ENCODE measurements at places on chromosomes 6 and 20. TPM values are rescaled to one million over a fixed set of nuclear protein-coding genes. Genes with fewer than 3 reads are reported as not detected.

The RAET1L gene
- not detected for total RNA-seq

DNA sequence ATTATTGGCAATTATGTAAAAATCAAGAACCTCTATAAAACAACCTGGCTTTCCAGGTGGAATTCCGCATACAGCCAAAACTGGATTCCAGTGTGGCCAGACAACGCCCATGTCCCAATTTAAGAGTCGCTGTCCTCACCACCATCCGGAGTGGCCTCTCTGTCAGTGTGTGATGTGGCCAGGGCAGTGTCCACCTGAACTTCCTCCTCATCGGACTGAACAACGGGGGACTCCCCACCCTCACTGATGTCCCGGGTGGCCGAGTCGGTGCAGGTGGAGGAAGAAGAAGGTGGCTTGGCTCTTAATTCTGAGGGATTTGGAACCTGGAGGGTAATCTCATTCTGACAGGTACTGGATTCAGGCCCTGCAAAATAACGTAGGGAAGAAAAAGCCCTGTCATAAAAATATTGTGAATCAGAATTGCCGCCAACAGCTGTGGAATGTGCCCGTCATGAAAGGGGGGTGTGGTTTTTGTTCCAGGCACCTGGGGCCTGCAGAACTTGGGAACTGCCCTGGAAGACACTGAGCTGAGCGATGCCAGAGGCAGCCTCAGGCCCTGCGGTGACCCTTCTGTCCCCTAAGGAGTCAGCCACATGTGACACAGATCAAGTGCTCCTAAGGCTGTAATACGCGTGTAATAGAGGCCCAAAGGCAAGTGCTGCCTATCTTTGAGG is 139.8 kb downstream of the DTNBP1 start:
- H3K36me3 ChIP-seq, result peaks cover 70% of the 10 kb centered on the region
- H3K4me3 ChIP-seq, result no peak overlapping the region
- H3K27ac ChIP-seq, result no peak overlapping the region
- no peaks in the 10 kb centered on the region for H3K27me3 ChIP-seq
- no peak for DNase-seq
- no peaks in the 10 kb centered on the region for H3K4me1 ChIP-seq

- no peak for DNase-seq
- H3K4me1 ChIP-seq, result no peaks in the 10 kb centered on the region
- no peaks in the 10 kb centered on the region for H3K27me3 ChIP-seq
- no peak overlapping the region for H3K4me3 ChIP-seq
- H3K27ac ChIP-seq, result no peak overlapping the region
- H3K36me3 ChIP-seq, result no peaks in the 10 kb centered on the region
Observed at GRCh38 chr6:130834482-130835251, 7.5 kb downstream of the SMLR1 start.

- H3K4me1 ChIP-seq, result no peaks in the 10 kb centered on the region
- no peaks in the 10 kb centered on the region for H3K36me3 ChIP-seq
- no peaks in the 10 kb centered on the region for H3K27me3 ChIP-seq
- no peak overlapping the region for H3K4me3 ChIP-seq
Observed at GRCh38 chr6:3723966-3724365, 27.5 kb downstream of the PXDC1 start.

- DNase-seq, result no peak
- H3K36me3 ChIP-seq, result no peaks in the 10 kb centered on the region
- H3K27ac ChIP-seq, result no peak overlapping the region
- no peaks in the 10 kb centered on the region for H3K27me3 ChIP-seq
Observed at GRCh38 chr6:12506159-12506558, 210.4 kb upstream of the PHACTR1 start.

The SLC26A8 gene
- total RNA-seq, result not detected
